ENCODE measurements at places on chromosomes 11 and 22.

DNA sequence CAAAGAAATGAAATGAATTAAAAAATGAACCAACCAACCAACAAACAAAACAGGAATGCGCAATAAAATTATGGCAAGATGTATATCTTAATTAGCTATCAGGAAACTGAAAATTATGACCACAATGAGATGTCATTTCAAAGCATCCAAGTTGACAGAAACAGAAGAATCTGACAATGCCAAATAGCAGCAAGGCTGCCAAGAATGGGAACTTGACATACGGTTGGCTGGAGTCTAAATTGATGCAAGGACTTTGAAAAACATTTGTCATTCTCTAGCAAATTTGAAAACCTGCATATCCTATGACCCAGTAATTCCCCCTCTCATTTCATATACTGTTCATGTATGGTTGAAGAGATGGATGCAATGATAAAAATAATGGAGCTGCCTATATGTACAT lies 1262.6 kb downstream of the TBC1D22A start:
- no peak for DNase-seq

DNA sequence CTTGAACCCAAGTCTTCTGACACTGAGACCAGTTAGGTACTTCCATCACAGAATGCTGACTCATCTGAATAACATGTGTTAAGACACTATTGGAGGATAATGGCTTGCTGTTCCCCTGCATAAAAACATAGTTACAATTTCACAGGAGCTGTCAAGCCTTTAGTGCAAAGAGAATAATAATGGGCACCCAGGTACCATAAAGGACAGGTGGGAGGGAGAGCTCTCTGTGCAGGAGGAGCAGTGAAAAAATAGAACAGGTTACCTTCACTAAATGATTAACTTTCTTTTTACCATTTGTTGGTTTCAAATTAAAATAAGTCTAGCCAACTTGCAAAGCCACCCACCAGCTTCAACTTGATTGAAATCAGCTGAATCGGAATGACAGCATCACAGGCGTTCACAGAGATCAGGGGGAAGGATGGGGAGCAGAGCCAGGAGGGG lies 173.2 kb downstream of the DSCAML1 start:
- no peak for DNase-seq

DNA sequence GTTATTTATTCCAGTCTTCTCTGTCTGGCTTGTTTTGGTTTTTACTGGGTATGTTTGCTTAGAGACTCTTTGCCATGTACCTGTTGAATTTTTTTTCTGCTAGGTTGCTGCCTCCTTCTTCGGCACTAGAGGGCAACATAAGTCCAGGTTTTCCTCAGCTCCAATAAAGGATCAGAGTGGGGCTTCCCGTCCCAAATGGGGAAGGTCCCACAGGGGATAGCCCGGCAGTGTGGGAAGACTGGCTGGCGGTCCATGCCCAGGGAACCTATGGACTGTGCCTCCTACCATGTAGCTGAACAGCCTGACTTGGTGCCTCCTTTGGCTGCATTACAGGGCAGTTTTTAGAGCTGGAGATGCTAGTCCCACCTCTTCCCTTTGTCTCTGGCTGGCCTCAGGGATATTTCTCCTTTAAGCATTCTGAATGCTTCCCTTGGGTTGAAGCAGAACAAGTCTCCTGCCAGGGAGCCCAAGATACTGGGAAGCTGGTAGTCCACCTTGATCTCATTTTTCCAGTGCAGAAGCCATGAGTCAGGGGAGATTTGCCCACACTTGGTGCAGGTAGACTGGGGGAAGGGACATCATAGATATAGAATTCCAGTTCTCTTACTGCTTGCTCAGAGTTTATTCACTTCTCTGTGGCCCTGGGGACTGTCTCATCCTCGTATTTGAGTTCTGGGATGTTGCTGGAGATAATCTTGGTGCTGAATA lies 60.2 kb downstream of the BRD1 start:
- peak; percentile 12 for DNase-seq

DNA sequence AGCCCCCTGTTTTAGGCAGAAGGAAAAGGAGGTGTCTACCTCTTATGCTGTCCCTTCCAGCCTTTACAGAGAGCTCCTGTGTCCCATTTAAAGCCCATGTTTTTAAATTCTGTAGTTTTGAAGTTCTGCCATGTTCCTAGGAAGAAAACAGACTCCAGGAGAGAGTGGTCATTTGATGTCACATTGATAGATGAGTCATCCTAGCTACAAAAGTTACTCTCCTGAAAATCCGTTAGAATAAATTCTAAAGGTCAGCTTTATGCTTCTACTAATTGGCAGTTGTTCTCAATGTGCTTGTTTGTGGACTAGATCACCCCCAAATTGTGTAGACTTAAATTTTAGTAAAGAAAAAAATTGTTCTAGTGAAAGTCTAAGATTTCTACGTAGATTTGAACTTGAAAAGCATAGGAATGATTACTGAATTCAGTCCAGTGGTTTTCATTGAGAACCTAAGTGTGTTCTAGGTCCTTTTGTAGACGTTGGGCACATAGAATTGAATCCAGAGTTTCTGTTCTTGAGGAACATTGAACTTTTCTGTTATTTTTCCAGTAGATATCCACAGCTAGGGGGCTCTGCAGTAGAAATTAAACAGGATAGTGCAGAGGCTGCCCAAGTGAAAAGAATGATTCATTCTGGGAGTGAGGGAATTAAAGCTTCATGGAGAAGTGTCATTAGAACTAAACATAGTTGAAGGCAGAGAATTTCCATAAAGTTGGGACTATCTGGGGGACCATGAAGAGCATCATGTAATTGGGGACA lies 140.6 kb upstream of the RASSF10 start:
- DNase-seq, result no peak

- DNase-seq, result peak; percentile 60
Observed at GRCh38 chr11:44746894-44747293, 20.1 kb downstream of the TSPAN18 start.

GRCh38 chr11:46896719-46897406 lies 21.5 kb downstream of the LRP4 start:
- DNase-seq, result no peak

DNA sequence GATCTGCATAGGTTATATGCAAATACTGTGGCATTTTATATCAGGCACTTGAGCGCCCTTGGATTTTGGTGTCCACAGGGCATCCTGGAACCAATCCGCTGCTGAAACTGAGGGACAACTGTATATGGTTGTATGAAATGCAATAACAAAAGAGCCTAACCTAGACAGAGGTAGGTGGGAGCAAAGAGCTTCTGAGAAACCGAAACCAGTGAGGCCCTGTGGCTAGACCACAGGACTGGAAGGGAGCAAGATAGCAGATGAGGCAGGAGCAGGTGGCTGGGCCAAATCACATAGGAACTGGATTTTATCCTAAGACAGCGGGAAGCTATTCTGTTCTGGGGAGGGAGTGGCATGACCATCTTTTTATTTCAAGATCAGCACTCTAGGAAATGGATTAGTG lies 30.1 kb downstream of the RCN1 start:
- DNase-seq, result no peak

GRCh38 chr11:121105481-121106195 lies 4.6 kb downstream of the TECTA start:
- DNase-seq, result no peak

DNA sequence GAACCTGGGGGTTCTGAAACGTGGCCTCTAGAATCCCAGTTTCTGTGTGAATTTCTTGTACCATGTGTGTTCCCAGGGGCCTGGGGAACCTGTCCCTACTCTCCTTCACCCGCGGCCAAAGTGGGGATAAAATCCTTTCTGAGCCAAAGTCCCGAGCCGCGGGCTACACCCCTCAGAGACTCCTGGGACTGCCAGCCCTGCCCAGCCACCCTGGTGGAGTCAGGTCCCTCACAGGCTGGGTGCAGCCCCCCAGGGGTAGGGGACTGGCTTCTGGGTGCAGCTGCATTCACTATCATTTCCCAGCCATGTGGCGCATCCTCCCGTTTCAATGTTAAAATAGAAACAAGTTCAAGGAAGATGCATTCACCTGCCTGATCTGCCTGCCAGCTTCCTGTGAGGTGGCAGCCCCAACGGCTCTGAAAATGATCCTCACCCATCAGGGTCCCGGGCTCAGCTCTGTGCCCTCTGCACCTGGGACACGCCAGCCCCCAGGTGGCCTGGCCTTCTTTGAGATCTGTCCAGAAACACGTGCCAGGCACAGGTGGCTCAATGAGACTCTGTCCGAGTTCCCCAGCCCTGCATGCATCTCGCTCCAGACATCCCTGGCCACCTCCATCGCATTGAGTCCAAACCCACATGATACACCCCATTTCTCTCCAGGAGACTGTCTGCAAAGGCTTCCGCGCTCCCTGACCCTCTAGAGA lies 338.8 kb downstream of the CTTN start:
- DNase-seq, result no peak

GRCh38 chr11:125625630-125626287 lies 796 bp downstream of the CHEK1 start:
- peak; percentile 78 for DNase-seq
